Right ventricle myocardium superior (tissue), 1 donor: ENCODE measurements at places on chromosomes 12 and 14.
A peak's percentile ranks its signal among the peaks of the same experiment; 100 is the strongest.

GRCh38 chr14:61512026-61512834 lies 183.1 kb upstream of the HIF1A start:
- DNase-seq: no peak

- DNase-seq: no peak
Observed at GRCh38 chr12:120247621-120248030, 17.9 kb downstream of the PXN start.

DNA sequence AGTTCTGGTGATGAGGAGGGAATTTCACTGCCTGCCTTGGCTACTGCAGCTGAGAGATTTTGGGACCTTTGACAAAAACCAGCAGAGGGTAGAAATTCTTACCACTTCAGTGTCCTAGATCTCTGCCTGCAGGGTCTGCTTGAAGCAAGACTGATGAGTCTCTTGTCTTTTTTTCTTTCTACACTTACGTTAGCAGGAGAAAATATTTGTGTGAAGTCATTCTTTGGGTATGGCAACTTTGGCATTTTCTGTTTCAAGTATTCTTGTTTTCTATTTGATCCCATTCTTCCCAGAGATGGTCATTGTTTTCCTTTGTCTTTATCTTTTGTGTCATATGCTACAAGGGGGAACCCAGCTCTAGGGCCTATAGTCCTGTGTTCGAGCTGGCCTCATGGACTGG lies 65.6 kb upstream of the FERMT2 start:
- no peak for DNase-seq

GRCh38 chr12:47829584-47829983 lies 9.9 kb upstream of the HDAC7 start:
- no peak for DNase-seq

GRCh38 chr14:26595926-26596542 lies 1.8 kb downstream of the NOVA1 start:
- DNase-seq: no peak

GRCh38 chr14:75491376-75491978 lies 30.8 kb upstream of the BATF start:
- DNase-seq: no peak

- no peak for DNase-seq
Observed at GRCh38 chr12:26854031-26854390, 21.0 kb upstream of the ITPR2 start.

GRCh38 chr14:53093206-53093605 lies 59.9 kb downstream of the DDHD1 start:
- DNase-seq: no peak

DNA sequence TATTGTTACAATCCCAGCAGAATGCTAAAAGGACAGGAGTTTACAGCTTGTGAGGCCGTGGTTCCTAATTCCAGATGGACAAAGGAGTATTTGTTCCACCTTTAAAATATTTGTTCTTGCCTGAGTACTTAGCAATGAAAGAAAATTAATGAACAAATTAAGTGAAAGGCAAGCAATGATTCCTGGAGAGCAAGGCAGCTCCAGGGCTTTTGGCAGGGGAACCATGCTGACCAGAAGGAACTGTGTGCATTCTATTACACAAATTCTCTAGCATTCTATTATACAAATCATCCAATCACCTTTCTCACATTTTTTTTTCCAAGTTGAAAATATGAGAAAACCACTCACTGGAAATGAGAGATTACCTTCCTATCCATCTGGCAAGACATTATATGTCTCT lies 1.8 kb upstream of the BMAL2 start:
- DNase-seq: no peak

- no peak for DNase-seq
Observed at GRCh38 chr12:13887779-13888388, 93.5 kb downstream of the GRIN2B start.

DNA sequence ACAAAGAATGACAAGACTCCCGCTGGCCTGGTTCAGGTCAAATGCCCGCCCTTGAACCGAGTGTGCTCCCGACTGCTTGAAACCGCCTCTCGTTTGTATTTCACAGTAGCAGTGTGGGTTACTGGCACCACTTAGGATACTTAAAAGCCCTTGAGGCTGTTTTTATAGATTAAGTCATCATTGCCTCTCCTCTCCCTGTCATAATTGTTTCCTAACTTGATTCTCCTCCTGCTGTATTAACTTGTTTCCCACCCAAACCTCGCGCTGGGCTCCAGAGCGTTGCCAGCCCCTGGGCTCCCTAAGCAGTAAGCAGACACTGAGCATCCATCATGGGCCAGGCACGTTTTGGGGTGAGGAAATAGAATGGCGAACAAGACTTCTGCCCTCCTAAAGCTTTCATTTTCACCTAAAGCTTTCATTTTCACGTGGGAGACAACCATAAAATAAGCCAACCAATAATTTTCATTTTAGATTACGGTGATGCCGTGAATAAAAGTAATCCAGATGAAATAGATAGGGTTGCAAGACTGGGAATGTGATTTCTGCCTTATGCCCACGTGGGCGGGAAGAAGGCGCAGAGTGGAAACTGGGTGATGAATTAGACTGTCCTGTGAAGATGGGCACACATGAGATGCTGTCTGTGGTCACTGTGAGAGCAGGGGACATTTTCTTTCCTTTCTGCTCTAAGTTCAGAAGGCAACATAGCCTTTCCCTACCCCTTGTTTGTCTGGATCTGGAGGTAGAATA lies 97.5 kb downstream of the PPP2R5C start:
- DNase-seq: no peak

DNA sequence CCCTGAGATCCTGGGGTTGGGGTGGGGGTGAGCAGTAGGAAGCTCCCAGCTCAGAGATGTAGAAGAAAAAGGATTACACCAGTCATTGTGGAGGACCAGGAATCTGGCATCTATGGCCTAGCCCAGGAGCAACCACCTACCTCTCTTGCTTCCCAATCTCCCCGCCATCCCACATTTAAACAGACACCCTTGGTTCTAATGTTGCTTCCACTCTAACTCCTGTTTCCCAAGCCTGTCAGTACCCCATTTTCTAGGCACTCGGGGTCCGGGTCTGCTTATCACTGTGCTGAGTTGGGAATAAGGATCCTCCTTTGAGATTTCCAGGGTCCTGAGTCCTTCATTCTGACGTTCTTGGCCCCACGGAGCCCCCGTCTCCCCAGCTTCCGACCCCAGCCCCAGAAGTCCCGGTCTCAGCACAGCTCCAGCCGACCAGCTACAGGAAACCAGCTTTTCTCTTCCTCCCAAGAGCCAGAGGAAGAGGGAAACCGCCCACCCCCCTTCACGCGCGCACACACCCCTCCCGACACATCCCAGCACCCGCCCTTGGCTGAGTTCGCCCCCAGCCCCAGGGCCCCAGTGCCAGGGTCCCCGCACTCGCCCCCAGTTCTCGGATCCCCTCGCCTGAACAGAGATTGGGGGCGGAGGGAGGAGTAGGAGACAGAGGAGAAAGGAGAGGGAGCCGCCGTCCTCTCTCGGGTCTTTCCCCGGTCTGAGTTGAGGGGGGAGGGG lies 1.2 kb downstream of the ITGA5 start:
- DNase-seq: peak; percentile 64

DNA sequence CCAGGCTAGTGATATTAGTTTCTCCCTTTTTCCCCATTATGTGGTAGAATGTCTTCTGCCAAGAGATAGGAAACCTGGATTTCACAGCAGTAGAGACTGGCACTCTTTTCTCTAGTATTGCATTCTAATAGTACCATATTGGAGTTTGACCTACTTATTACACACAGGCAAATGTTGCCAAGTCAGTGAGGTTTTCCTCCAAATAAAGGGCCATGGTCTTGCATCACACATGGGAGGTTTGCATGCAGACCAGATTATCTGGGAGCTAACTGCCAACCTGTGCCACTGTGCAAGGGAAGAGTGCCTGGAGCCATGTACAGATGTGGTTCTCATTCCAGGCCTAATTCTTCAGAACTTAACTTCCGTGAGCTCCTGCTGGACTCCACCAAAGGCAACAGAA lies 113.3 kb downstream of the ANO6 start:
- no peak for DNase-seq

GRCh38 chr12:122030424-122031035 lies 8.8 kb downstream of the BCL7A start:
- DNase-seq: no peak

- DNase-seq: no peak
Observed at GRCh38 chr14:22554498-22555383, 34.3 kb downstream of the DAD1 start.

- no peak for DNase-seq
Observed at GRCh38 chr12:90076851-90077319, 368.2 kb upstream of the ATP2B1 start.

DNA sequence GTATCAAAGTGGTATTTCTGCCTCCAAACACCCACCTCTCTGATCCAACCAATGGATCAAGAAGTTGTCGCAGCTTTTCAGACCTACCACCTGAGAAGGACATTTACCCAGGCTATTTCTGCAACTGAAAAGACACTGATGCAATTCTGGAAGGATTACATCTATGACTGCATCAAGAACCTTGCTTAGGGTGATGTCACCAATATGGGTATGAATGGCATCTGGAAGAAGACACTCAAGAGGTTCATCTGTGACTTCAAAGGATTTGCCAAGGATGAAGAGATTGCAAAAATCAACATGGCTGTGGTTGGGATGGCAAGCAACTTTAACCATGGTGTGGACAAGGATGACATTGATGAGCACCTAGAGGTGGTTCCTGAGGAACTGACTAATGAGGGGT lies 154.2 kb downstream of the PCNX1 start:
- no peak for DNase-seq

DNA sequence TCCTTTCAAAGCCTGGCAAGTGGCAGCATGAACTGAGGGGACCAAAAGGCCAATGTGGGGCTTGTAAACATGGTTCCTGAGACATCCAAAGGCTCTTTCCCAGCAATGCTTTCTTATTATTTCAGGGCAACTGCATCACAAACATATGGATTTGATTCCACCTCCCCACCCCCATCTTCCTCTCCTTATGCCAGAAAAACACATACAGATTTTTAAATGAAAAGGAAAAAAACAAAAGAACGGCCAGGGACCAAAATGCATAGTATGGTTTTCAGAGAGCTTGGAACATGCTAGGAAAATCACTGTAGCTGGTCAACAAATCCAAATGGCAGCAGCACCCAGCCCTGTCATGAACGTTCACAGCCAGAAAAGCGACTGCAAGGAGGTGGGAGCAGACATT lies 167.6 kb downstream of the ANO2 start:
- no peak for DNase-seq

DNA sequence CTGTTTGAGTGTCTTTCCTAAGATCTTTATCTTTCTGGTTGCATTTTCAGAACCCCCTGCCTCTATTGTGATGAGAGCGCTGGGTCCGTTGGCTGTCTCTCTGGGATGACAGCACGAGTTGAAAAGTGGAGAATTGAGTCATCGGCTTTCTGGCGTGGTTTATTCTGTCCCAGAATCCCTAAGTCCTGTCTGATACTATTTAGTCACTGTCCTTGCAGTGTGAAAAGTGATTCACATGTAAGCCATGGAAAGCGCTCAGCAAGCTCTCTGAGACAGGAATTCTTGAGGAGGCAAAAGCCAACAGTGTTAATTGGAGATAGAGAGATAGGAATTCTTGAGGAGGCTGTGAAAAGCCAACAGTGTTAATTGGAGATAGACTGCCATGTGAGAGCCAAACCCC lies 121.7 kb downstream of the CHST11 start:
- no peak for DNase-seq

GRCh38 chr12:100857418-100857817 lies 62.8 kb downstream of the ANO4 start:
- DNase-seq: no peak

DNA sequence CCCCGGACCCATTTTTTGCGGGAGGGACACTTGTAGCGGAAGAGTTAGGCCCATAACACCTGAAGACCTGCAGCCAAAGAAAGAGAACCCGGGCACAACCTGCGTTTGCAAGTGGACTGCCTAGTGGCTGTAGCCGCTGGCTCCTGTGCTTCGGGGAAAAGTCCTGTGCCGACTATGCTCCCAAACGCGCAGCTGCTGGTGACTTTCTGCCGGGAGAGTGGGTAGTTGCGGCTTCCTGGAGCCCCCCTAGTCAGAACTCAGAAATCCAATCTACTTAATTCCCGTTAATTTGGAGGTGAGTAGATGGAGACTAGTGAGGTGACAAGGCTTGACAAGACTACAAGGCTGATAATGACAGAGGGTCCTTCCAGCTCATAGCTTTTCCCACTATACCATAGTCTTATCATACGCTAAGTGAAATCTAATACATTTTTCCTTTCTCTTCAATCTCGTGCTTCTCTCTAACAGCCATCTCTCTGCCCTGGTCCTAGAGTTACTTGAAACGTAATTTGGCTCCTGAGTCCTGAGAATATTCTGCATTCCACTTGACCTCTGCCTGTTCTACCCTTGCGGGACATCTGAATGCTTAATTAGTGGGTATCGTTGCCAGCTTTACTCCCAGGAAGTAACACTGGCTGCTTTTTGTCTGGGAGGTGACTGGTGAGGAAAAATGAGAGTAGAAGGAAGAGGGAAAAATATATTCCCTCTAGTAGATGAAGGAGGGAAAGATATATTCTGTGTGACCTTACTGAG lies 556 bp downstream of the MTHFD1 start:
- DNase-seq: peak; percentile 52

GRCh38 chr14:104118006-104118844 lies 20.2 kb upstream of the KIF26A start:
- DNase-seq: peak; percentile 32

- DNase-seq: no peak
Observed at GRCh38 chr12:68446901-68447796, 115.0 kb upstream of the MDM1 start.

GRCh38 chr14:68295316-68295816 lies 475.8 kb downstream of the RAD51B start:
- DNase-seq: peak; percentile 44

DNA sequence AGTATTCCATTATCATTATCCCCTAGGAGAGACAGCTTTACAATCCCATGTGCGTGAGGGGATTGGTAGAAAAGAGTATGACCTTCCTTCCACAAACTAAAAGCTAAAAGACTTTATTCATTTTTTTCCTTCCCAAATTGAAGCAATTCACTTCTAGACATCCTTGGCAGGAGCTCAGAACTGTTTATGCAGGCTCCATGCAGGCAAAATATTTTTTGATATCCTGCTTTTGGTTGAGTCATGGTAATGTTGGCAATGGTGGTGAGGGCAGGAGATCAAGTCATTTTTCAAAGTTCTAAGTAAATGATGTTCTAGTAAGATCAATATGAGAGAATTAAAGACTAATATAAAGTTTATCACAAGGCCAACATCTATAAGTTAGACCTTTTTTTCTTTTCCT lies 1.3 kb upstream of the PLEKHG7 start:
- no peak for DNase-seq

GRCh38 chr12:106138633-106139421 lies at the start of gene NUAK1:
TSS of gene NUAK1 (minus strand) at chr12:106138954. CDS start at chr12:106138653, 301 bp downstream.
- DNase-seq: peak; percentile 85

- no peak for DNase-seq
Observed at GRCh38 chr12:128969480-128970055, 116.3 kb downstream of the GLT1D1 start.

GRCh38 chr12:18320036-18320617 lies 58.8 kb downstream of the PIK3C2G start:
- DNase-seq: no peak

DNA sequence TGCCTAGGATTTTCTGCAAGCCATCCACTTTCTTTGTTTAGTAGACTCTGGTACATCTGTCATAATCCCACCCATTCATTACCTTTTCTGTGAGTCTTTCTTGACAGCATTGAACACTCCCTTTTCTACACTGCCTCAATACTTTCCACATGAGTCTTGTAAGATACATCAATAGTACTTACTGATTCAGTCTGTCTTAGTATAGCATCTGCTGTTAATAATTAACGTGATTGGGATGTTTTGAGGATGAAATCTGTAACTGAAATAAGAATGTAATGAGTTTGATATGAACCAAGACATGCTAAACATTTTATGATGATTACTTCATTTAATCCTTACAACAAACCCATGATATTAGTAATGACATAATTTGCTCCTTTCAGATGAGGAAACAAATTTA lies 196.2 kb upstream of the FOXG1 start:
- no peak for DNase-seq
